ENCODE measurements at places on chromosomes 4 and X.

- DNase-seq = no peak
These were observed 184.0 kb upstream of the ZFP42 start for GRCh38 chr4:187811591-187811990.

DNA sequence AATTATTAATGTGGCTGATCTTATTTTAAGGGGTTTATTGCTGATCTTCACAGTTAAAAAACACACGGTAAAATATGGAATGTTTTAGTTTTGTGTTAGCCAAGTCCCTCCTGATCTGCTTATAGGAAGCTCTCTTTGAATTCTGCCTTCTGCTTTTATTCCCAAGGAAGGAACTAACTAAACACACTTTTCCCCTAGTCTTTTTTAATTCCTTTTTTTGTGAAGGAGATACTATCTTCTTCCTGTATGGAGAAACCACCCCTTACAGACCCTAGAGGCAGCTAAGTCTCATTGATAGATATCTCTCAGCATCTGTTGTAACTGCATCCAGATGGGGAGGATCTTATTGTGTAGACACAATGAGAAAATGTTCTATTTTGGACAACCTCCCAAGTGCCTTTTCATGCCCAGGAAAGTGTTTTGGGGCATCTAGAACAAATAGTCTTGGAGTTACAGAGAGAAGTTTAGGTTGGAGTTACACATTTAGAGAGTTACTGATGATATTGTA is 64.4 kb downstream of the AFF1 start:
- no peak for DNase-seq

DNA sequence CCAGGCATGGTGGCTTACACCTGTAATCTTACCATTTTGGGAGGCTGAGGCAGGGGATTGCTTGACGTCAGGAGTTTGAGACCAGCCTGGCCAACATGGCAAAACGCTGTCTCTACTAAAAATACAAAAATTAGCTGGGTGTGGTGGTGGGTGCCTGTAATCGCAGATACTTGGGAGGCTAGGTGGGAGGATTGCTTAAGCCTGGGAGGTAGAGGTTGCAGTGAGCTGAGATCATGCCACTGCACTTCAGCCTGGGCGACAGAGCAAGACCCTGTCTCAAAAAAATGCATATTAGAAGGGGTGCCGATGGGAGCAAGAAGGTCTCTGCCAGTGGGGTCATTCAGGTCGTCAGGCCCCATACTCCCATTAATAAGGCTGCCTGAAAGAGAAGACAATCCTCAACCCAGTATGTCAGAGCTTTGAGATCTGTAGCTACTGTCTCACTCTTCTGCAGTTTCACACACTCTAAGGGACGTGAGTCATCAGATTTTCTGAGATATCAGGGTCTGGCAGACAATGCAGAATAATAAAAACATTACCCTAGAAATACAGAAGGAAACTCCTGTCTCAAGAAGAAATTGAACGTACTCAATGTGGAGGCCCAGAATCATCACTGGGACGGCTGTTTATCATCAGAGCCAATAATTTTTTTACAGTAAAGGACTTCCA is 176.7 kb upstream of the FAT1 start:
- no peak for DNase-seq

- DNase-seq = no peak
These were observed 72.5 kb downstream of the C4orf46 start for GRCh38 chr4:158599150-158599549.

DNA sequence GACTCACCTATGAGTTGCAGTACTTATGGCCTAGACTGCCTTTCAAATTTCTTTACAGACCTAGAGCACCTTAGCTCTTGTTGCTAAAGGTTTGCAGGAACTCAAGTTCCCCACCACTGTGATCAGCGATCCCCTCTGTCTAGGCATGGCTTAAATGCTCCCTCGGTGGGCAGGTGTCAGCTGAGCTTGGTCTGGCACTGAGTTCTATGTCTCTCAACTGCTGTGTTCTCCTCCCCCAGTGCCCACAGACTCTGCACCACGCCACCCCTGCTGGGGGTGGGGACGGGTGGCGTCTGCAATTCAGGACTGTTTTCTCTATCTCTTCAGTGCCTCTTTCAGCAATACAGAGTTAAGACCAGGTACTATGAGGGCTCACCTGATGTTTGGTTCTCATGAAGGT is 30.5 kb downstream of the TMEM271 start:
- DNase-seq = no peak

DNA sequence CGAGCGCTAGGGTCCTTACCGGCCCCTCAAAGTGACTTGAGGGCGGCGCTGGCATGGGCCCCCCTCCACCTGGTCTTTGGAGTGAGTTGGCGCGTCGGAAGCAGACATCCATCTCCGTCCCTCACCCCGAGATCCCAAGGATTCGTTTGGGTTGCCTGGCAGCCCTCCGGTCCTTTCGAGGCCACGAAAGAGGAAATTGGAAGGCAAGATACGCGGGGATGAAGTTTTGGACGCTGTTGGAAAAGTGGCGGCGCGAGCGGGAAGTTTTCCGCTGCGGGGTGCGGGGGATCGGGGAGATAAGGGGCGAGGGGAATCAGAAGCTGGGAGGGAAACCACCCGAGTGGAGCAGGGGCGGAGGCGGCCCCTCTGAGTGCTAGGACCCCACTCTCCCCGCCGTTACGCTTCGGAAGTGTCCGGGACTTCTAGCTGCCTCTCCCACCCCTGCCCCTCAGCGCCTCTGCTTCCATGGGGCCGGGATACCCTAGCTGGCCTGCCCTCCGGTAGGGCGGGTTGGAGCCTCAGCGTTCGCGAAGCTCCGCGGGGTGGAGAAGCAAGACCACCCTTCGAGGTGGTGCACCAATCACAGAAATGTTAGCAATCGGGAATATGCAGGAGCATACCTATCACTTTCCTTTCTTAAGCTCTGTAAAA is 57.8 kb downstream of the FRMPD3 start:
- DNase-seq = no peak

DNA sequence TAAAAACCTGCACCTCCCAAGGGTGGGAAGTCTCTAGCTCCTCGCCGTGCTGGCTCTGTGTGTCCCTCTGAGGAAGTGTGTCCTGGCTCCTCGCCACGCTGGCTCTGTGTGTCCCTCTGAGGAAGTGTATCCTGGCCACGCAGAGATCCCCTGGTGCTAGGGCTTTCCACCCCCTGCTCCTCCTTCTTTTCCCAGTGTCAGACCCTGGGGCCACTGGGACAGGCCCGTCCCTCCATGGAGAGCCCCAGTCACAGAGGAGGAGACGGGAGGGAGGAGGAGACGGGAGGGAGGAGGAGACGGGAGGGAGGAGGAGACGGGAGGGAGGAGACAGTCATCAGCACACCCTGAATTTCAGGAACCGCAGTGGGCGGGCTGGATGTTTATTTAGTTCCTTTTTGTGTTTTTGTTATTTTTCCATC is 53.8 kb upstream of the HGFAC start:
- no peak for DNase-seq

GRCh38 chr4:78032446-78032845 is 24.7 kb upstream of the FRAS1 start:
- DNase-seq = peak; percentile 81

DNA sequence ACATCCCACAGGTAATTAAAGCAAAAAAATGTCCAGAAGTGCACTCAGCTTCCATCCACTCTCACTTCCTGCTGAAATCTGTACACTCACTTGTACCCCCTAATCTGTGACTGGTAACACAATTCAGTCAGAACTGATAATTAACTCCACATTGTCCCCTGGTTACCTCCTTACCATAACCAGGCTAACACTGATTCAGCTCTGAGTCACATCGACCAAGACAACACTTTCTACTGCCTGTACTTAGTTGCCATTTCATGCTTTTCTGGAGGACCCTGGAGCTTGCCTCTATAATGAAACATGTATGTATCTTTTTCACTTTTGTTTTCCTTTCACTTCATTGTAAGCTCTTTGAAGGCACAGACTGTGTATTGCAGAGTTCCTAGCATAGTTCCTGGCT is 130.9 kb upstream of the GABRG1 start:
- DNase-seq = no peak

DNA sequence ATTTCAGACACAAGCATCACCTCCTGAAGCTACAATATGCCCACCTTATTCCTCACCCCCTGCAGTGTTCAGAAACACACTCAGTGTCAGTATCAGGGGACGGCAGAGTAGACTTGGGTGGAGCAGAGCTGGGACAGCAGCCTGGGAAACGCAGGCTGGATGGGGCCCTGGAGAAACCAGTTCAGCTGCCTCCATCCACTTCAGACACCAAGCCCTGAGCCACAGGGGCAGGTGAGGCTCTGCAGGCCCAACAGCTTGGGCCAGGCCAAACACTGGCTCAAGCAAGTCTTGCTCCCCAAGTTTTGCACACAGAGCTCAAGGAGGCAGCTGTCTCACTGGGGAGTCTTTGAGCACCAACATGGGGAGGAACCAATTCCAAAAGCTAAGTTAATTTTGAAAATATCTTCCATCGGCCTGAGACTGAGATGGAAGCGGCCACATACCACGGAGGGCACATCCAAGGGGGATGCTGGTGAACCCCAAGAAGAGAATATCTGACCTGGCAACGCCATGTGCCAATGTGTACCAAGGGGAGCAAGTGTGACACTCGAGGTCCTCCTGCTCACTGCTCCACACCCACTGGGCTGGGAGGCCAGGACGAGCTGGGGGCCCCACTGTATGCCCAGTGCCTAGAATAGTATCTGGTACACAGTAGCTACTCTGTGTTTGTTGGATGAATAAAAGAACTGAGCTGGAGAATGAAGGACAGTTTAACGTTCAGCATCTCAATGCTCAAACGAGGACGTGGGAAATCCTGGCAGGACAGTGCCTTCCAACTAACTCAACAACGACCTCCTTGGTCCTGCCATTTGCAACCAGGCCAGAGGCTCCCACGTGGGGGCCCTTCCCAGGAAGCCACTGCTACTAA is 45.6 kb downstream of the PPP2R2C start:
- DNase-seq = no peak

DNA sequence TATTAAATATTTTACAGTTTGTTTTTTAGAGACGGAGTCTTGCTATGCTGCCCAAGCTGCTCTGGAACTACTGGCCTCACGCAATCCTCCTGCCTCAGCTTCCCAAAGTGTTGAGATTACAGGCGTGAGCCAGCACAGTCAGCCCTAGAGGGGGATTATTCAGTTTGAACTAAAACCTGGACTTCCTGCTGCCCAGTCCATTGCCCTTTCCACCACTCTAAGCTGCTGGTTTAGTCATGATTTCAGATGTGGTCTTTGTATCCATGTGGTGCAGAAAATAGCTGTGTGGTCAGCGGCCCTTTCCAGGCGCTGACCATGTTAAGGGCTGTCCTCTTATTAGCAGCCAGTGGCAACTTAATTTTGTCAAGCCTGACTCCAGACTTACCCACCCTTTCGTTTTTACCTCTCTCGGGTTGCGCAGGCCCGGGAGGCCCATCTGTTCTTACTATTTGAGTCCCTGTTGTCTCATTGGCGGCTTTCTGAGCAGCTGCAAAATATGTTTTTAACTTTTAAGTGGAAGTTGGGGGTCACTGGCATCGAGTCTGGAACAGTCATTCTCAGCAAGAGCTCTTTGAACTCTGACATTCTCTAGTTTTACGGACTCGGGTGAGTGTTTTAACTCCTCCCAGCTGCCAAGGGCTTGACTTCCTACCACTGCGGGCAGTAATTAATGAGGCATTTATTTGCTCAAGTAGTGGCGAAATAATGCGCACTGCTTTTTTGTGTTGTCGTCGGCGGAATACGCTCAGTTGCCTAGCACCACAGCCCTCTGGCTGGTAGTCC is 773 bp upstream of the VMA21 start:
- peak; percentile 40 for DNase-seq

- no peak for DNase-seq
These were observed 12.6 kb downstream of the BCOR start for GRCh38 chrX:40085102-40085551.

- DNase-seq = no peak
These were observed 45.7 kb downstream of the ING2 start for GRCh38 chr4:183550345-183551093.

GRCh38 chrX:97334850-97335249 is 451.1 kb downstream of the RPA4 start:
- no peak for DNase-seq

DNA sequence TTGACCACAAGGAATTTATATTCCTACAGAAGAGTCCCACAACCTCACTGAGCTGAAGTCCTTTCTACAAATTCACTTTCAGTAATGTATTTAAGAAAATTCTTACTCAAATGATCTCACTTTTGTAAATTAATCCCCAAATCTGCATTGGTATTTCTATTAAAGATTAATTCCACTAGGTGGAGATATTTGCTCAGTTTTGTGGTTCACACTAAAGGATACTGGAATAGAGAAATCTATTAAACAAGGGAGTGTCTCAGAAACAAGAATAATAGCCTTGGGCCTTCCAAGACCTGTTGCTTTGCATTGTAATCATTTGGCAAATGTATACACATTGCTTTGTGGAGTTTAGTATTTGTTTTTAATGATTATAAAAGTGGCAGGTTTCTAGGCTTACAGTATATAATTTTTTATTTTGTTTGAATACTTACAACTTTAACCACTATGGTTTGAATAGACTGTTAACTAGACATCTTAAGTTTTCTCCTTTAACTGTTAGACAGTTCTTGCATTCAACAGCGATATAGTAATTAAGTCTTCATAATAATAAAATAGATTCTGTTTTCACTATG is 25.9 kb downstream of the CFAP299 start:
- DNase-seq = no peak

GRCh38 chrX:43716696-43717095 is 60.6 kb downstream of the MAOA start:
- no peak for DNase-seq

GRCh38 chr4:109248322-109248900 is 54.0 kb downstream of the COL25A1 start:
- DNase-seq = no peak

DNA sequence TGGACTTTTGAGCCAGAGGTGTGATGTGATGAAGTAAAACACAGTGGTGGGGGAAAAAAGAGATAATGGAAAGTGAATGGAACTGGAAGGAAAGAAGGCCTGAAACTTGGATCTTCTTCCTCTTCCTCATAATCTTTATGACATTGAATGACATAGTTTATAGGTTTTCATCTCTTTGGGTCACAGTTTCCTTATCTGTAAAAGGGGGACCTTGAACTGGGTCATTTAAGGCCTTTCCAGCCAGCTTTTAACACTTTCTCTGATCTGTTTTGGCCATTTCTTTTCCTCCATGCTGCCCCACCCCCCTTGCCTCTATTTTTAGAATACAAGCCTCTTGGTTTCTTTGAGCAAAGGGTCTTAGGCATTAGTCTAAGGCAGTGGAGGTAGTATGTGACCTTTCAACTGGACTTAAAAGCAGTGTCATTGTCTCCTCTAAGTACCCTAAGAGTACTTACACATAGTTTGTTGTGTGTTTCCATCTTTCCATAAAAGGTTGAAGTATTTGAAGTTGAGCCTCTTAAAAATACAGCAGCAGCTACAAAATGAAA is 7.8 kb downstream of the CPEB2 start:
- no peak for DNase-seq

GRCh38 chr4:8255698-8256441 is 13.7 kb upstream of the HTRA3 start:
- DNase-seq = no peak

- DNase-seq = no peak
These were observed 43.2 kb downstream of the SCFD2 start for GRCh38 chr4:53322696-53323095.

DNA sequence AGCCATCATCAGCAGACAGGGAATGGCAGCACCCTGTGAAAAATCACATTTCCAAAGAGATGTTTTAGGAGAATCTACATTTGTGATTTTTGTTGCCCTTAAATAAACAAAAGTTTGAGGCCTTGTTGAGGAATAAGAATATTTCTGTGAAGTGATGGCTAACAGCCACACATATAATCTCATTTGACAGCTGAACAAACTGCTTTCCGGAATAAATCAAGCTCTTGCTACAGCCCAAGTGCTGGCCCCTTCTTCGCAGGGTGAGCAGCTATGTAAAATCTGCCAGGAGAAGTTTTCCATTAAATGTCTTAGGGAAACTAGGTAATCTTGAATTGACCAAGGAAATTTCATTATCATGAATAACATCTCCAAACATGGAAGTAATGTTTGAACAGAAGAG is 106.4 kb upstream of the GPM6B start:
- no peak for DNase-seq
